Amniotic stem cell (primary cell): ENCODE measurements at places on chromosomes 3 and 15.

GRCh38 chr3:157390713-157391515 is 45.7 kb upstream of the PTX3 start:
- DNase-seq: no peak

- no peak for DNase-seq
Measured at GRCh38 chr15:42035435-42035761, 14.6 kb upstream of the PLA2G4E start.

DNA sequence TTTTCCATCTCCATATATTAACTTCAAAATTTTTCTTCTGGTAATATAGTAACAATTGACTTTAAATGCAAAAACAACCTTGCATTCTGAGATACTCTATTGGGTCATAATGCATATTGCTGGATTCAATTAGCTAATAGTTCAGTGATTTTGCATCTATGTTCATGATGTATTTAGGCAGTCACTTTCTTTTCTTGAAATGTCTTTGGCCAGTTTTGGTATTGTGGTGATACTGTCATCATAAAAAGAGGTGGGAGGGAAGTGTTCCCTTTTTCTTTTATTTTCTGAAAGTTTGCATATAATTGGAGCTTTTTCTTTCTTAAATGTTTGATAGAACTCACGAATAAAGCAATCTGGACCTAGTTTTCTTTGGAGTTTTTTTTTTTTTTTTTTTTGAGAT is 67.4 kb upstream of the ZNF148 start:
- no peak for DNase-seq

GRCh38 chr3:168884353-168884903 is 779.1 kb downstream of the MECOM start:
- DNase-seq: peak; percentile 69

DNA sequence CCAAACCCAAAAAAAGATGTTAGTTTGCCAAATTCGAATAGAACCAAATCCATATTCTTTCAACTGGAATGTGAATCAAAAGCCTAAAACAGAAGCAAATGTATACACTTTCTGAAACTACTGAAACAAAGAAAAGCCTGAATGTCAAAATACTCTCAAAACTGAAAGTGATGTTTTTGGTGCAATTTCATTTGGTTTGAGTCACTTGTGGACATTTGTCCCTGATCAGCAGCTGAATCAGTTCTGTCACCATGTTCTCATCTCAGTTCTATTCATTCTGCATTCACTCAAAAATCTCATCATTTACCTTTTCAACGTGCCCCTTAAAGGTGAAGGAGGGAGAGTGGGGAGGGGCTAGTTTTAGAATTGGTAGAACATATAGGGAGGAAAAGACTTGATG is 266.8 kb downstream of the ABHD5 start:
- no peak for DNase-seq

GRCh38 chr3:186461141-186461540 is 83.0 kb downstream of the CRYGS start:
- no peak for DNase-seq

- no peak for DNase-seq
Measured at GRCh38 chr3:94305835-94306611, 243.2 kb downstream of the NSUN3 start.

GRCh38 chr15:83372434-83372891 is 74.7 kb upstream of the SH3GL3 start:
- no peak for DNase-seq

DNA sequence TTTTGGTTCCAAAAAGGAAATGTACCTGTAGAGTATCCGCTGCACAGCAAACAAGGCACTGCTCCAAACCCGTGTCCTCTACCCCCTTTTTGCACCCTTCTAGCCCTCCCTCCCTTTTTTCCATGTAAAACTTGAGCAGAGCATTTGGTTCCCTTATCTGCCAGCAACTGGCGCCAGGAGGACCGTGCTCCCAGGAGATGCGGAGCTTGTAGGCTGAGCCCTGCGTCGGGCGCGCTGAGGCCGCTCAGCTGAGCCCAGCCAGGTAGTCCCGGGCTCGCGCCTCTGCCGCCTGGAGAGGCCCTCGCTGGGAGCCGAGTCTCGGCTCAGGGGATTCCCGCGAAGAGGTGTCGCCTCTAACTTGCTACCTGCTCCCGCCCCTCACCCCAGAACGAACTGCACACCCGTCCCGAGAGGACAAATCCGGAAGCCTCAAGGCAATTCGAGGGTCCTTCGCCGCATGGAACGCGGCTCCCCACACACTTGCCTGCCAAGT is 575 bp downstream of the TRPM7 start:
- DNase-seq: peak; percentile 35

- no peak for DNase-seq
Measured at GRCh38 chr3:71430941-71431552, 152.5 kb downstream of the FOXP1 start.

DNA sequence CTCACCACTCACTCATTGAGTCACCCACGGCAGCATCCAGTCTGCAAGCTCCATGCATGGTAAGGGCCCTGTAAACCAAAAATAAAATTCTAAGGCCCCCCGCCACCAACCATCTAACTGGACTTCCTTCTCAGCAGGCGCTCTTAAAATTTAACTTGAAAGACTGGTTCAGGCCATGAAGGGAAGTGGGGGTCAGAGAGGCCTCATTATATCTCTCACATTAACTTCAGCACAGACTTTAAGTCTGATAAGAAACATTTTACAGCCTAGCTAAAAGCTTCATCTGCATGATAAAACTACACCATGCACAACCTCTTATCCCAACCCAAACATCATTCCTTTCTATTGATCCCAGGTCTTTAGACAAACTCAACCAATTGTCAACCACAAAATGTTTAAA is 38.5 kb downstream of the FBLN2 start:
- DNase-seq: no peak

DNA sequence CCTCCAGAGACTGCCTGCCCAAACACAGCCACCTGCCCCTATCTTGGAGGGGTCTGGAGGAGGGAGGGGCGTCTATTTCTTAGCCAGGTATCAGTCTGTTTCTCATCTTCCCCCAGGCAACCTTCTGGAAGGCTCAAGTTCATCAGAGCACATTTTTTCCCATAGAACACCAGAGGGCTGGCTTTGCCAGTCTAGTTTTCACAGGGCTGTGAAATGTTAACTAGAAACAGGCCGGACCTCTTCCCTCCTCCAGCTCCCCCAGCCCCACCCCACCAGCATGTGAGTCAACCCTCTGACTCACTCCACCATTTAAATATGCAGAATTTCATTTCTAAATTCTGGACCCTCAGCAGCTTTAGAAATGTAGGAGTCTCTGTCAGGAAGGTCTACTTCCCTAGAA is 66.9 kb downstream of the SLCO2A1 start:
- DNase-seq: peak; percentile 22

GRCh38 chr15:91924837-91925495 is 71.5 kb downstream of the SLCO3A1 start:
- no peak for DNase-seq

GRCh38 chr3:189779166-189779565 is 148.0 kb downstream of the TP63 start:
- no peak for DNase-seq

DNA sequence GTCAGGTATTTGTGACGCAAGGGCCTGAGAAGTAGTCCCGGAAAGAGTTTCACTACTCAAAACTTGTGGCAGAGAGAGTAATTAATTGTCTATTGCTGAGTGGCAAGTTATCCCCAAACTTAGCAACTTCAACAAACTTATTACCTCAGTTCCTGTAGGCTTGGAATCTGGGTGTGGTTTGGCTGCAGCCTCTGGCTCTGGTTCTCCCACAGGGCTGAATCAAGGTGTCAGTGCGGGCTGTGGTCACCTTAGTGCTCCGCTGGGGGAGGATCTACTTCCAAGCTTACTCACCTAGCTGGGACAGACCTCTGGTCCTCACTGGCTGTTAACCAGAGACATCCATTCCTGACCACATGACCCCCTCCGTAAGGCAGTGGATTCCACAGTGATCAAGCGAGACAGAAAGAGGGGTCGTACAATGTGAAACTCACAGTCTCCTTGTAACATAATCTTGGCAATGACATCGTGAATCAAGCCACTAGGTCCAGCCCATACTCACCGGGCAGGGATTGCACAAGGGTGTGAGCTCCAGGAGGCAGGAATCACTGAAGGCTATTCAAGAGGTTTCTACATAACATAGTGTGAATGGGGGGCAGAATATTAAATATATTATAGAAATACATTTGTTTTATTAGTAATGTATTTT is 138.3 kb downstream of the RYR3 start:
- DNase-seq: no peak

DNA sequence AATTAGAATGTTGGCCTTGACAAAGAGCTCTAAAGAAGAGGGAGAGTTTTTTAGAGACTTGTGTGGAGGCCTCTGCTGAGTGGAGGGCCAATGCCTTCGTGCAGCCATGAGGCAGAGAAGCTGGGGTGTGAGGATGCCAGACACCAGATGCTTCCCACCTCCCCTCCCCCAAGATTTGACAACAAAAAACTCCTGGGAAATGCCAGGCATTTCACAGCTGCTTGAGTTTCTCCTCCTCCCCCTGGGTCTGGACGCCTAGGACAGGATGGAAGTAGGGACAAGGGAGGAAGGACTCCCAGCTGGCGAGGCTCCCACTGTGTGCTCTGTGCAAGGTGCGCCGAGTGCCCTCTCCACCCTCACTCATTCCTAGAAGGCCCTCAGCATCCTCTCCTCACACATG is 20.1 kb downstream of the TGM4 start:
- no peak for DNase-seq

GRCh38 chr3:154625756-154626155 is 195.8 kb upstream of the GPR149 start:
- no peak for DNase-seq

DNA sequence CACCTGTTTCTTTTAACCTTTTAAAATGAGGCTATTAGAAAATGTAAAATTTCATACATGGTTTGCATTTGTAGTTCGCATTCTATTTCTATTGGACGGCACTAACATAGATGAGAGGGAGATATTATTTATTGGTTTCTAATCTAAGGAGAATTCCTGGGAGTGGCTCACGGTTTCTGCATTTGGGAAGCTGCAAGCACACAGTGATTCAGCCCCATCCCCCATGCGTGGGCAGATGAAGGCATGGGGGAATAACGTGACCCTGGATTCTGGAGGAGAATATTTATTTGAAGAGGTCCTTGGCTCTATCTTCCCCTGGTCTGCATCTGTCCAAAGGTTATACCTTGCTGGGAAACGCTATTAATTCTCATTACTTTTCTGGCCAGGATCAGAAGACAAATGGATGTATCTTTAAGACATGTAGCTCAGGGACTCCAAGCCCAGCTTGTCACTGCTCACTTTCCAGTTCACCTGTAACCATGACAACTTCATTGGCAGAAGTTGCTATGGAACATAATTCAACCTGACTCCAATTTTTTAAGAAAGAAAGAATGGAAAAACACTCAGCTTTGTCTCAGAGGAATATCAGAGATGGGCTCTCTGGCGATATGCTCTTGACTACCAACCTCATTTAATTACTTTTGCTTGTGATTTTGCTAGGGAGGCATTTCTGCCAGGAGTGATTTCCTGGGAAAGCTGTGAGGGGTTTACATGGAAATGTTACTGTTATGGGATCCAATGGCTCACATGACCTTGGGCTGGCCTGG is 27.2 kb upstream of the POMGNT2 start:
- no peak for DNase-seq

DNA sequence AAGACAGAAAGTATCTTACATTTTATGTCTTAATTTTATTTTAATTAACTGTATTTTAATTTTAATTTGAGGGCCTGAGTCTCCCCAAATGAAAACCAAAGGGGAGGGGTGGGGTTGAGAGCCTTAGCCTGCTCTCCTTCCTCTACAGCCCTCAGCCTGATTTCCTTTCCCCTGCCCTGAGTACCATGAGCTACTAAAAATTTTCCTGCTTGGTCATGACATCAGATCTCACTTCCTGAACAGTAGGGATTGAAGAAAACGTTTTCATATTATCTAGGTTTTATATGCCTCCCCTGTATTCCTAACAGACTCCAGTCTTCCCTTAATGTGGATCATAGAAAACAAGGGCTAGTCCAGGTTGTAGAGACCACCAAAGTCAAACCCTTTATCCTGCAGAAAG is 133.9 kb downstream of the MYLK start:
- no peak for DNase-seq

GRCh38 chr15:37016231-37016630 is 84.1 kb downstream of the MEIS2 start:
- DNase-seq: no peak

- DNase-seq: no peak
Measured at GRCh38 chr3:192992361-192992760, 74.7 kb upstream of the MB21D2 start.
